Thyroid gland (tissue), 4 donors: ENCODE measurements at places on chromosomes 5 and 9. TPM values are rescaled to one million over a fixed set of nuclear protein-coding genes. Genes with fewer than 3 reads are reported as not detected.

- no peaks in the 10 kb centered on the region for H3K27me3 ChIP-seq
- no peak for DNase-seq
- no peak overlapping the region for H3K4me3 ChIP-seq
- no peaks in the 10 kb centered on the region for H3K36me3 ChIP-seq
- no peak overlapping the region for H3K27ac ChIP-seq
- H3K4me1 ChIP-seq, result peaks cover 5% of the 10 kb centered on the region
These were observed 119.3 kb downstream of the SNCAIP start for GRCh38 chr5:122431298-122431697.

DNA sequence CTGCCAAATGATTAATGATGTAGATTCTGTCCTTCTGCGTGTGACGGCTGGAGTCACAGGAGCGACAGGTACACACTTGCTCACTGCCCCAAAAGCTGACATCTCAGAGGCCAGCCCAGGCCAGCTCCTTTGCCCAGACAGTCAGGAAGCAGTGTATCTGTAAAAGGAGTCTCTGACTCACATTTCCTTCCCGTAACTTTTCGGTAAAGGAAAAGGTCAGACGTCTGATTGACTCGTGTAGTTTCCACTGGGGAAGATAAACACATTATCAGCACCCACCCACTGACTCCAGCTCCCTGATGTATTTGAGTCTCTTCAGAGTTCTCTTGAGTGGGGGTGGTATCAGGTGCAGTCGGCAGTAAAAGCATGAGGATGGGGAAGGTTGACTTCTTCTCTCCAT, 64.4 kb upstream of the WWC1 start:
- no peak for DNase-seq
- no peak overlapping the region for H3K27ac ChIP-seq
- H3K27me3 ChIP-seq, result no peaks in the 10 kb centered on the region
- H3K4me1 ChIP-seq, result no peaks in the 10 kb centered on the region
- H3K4me3 ChIP-seq, result no peak overlapping the region

- peaks cover 11% of the 10 kb centered on the region for H3K4me1 ChIP-seq
- no peak overlapping the region for H3K27ac ChIP-seq
- H3K36me3 ChIP-seq, result no peaks in the 10 kb centered on the region
- no peak for DNase-seq
These were observed 22.3 kb downstream of the LPCAT1 start for GRCh38 chr5:1501372-1502045.

DNA sequence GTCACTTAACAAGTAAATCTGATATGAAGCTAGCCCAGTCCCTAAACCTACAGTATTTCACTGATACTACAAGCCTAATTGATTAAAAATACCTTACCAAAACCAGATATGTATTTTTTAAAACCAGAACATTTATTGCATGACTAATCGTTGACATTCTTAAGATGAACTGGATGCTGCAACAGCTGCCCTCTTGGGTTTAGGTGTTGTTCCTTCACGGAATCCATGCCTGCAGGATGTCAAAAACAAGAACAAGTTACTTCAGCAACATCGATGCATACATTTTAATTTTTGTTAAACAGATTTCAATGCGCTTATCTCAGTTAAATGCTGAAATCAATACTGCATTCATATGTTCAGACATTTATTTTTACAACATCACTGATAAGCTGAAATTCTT, 2.7 kb downstream of the RPL37 start:
- peaks cover 22% of the 10 kb centered on the region for H3K4me1 ChIP-seq
- no peak overlapping the region for H3K27ac ChIP-seq
- H3K4me3 ChIP-seq, result no peak overlapping the region

The DDX46 gene
- 97.0 TPM for total RNA-seq

GRCh38 chr5:14364096-14364495, 217.5 kb upstream of the OTULINL start:
- H3K27ac ChIP-seq, result no peak overlapping the region
- no peak for DNase-seq
- H3K4me3 ChIP-seq, result no peak overlapping the region
- peaks cover 35% of the 10 kb centered on the region for H3K36me3 ChIP-seq
- no peaks in the 10 kb centered on the region for H3K4me1 ChIP-seq
- H3K27me3 ChIP-seq, result no peaks in the 10 kb centered on the region
